NCI-H82 (cell line): ENCODE measurements at places on chromosomes 1 and 21.
A peak's percentile ranks its signal among the peaks of the same experiment; 100 is the strongest.

DNA sequence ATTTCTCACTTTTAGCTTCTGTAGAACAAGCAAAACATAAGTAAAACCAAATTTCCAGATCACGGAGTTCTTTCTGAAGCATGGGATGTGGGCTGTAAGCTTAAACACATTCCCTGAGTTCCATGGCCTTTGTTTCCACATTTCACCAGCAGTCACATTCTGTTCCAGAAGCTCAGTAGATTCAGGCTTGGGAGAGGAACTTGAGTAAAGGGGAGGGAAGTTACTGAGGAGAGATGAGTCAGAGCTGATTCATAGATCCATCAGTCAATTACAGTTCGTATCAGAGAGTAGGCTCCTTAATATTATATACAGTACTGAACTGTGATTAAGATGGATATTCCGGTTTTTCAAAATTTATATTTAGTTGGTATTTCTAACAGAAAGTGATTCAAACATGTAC lies 614.3 kb downstream of the NCAM2 start:
- DNase-seq = peak; percentile 9

DNA sequence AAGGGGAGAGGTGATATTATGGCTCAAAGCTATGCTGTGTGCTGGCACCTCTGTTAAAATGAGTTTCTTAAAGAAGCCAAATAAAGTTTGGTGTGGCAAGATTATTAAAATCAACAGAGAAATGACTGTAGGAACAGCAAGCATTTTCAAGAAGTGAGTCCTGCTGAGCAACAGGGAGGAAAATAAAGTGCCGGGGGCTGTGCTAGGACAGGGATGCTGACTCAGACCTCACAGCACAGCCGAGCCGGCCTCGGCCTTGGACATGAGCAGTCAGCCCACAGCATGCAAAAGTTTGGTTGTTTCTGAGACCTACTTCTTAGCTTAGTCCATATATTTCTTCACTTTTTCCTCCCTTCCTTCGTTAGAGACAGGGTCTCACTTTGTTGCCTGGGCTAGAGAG lies 19.2 kb downstream of the CNIH3 start:
- DNase-seq = no peak

GRCh38 chr1:102833151-102833550 lies 275.2 kb downstream of the COL11A1 start:
- no peak for DNase-seq

DNA sequence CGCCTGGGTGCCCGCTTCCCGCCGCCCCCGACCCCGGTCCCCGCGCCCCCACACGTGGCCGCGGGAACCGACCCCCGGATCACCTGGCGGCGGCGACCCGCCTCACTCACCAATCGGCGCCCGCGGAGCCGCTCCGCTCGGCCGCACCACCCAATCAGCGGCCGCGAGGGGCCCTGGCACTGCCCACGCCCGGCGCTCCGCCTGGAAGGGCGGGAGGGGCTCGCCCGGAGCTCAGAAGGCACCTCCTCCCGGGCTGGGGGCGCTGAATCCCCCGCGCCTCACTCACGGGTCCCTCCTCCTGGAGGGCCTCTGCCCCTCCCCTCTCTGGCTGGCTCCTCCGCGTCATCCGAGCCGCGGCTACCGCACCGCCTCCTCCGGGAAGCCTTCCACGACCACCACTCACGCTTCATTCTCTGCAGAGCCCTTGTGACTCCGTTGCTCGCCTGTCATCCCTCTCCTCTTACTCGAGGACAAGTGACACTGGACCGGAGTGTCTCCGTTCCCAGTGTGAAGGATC lies 374 bp downstream of the SH2D5 start:
- DNase-seq = peak; percentile 95

GRCh38 chr1:71399594-71399993 lies 318.8 kb upstream of the ZRANB2 start:
- no peak for DNase-seq

GRCh38 chr1:19032701-19033514 lies 76.4 kb upstream of the IFFO2 start:
- no peak for DNase-seq

- DNase-seq = no peak
These were observed 35.2 kb downstream of the PTPRC start for GRCh38 chr1:198674009-198674408.
